PC-9 (cell line): ENCODE measurements at places on chromosomes 4 and X.

DNA sequence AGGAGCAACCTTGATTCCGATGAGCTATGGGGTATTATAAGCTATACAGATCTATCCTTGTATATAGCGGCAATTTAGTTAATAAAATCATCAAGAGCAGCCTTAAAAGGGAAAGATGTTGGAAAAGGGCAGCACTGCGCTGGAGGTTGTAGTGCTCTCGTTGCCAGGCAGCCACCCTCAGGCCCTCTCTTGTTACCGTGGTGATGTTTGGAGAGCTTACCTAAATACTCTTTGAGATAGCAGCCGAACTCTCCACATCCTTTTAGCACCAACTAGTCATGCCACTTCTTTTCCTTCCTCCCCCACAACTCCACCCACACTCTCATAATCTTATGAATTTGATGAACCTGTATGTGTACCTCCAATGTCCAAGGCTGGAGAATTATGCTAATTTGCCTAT is 3.8 kb upstream of the RADX start:
- no peak for DNase-seq

DNA sequence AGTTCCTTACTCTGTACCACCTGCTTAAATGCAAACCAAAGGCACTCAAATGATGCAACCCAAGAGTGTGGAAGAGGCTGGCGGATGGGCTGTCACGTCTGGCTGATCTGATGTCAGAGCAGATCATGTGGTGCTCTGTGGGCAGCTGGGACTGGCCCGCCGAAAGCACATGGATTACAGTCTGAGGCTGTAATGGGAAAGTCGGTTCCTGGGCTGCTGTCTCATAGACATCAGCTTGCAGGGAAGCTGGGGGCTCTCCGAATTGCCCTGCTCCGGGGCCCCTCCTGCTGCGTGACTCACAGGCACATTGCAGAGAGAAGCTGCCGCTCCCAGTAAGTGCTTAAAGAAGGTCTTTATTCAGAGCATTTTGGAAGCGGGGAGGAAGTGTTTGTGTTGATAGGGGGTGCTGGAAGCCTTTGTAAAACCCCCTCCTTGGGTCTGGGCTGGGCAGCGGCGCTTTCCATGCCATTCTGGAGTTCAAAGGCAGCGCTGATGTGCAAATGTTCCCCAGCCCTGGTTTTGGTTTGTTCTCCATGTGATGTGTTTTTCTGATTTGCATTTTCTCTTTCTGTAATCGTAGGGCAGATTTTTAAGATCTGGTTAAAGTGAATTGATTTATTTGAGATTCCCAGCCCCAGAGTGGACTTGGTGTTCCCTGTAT is 181.1 kb downstream of the LARP7 start:
- DNase-seq: peak; percentile 18

- no peak for DNase-seq
Measured at GRCh38 chr4:16731776-16732380, 166.6 kb downstream of the LDB2 start.

DNA sequence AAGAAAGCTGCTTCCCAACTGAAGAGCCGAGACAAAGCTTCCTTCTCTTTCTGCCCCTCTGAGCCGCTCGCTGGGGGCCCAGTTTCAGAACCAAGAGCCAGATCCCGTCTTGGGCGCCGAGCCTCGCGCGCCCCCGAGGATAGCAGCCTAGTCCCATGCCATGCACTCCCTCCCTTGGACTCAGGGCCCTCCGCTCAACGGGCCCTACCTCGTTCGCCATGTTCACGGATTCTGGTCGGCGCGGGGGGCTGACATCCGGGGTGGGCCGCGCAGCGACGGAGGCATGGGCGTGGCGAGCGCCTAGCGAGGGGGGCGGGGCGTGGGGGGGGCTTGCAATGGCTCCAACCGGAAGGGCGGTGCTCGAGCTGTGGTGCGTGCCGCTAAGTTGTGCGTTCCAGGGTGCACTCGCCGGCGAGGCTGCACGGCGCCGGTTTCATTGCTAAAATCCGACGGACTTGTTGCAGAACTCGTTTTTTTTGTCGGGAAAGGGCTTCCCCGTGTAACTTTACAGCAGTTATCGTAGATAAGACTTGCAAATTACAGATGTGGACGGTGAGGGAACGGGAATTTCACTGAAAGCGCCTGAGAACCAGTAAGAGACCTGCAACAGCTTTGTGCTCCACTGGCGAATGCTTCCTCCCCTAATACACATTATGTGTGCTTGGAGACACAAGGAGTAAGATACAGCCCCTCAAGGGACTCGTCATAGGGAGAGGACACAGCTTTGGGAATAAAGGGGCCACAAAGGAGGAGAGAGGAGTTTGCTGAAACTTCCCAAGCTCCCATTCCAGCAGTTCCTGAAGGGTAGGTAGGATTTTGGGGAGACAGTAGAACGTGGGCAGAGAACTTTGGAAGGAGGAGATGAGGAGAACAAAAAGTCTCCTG is at the start of gene ADH5:
Gene ADH5, minus strand, starts transcription at position 308 of the 885 bp plus-strand sequence. Its CDS starts 88 bp downstream, at position 220.
- peak; percentile 66 for DNase-seq

DNA sequence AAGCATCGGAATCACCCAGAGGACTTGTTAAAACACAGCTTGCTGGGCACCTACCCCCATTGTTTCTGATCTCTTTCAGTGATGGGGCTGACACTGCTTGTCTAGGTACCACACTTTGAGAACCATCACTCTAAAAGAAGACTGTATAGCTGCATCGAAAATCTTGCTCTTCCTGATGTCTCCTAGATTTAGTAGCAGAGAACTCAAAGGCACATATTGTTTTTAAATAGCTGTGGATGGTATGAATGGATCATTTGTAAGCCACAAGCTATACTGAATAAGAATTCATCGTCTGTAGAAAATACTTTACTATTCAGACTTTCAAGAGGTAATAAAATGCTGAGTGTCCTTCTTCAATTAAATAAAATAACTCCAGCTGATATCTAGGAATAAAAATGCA is 405.4 kb downstream of the ANKRD50 start:
- DNase-seq: no peak

DNA sequence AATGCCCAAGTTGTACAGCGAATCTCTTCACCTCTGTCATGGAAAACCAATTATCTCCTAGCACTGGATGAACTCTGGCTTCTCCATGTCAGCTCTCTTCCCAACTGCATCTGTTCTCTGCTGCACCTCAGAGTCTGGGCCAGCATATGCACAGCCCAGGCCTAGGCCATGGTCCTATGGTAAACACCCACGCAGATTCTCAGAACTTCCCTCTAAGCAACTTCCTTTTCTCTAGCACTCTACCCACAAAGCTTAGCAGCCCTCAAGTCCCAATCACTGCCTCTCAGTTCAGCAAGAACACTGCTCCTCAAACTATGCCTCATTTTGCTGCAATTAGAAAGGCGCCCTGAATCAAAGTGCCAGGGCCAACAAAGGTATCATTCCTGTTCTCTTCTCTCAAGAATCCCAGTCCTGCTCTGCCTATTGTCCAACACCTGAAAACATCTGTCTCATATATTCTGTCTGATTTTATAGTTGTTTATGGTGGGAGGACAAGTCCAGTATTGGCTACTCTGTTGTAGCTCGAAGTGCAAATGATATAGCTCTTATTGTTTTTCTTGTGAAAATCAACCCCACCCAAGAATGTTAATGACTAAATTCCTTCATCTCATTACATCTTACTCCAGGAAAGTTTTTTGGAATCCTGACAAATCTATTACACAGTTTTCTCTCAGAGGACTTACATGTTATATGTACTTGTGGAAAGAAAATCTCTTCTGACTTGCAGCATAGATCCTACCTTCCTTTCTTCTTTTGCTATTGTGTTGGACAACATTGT is 85.4 kb downstream of the DCHS2 start:
- DNase-seq: no peak

DNA sequence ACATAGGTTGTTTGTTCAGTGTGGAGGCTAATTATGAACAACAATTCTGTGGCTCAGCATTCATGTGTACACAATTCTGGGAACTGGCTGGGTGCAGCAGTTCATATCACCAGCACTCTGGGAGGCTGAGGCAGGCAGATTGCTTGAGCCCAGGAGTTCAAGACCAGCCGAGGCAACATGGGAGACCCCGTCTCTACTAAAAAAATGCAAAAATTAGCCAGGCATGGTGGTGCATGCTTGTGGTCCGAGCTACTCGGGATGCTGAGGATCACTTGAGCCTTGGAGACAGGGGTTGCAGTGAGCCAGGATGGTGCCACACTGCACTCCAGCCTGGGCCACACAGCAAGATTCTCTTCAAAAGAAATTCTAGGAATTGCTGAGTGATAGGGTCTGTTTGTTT is 4.5 kb upstream of the PPP2R2C start:
- DNase-seq: no peak

DNA sequence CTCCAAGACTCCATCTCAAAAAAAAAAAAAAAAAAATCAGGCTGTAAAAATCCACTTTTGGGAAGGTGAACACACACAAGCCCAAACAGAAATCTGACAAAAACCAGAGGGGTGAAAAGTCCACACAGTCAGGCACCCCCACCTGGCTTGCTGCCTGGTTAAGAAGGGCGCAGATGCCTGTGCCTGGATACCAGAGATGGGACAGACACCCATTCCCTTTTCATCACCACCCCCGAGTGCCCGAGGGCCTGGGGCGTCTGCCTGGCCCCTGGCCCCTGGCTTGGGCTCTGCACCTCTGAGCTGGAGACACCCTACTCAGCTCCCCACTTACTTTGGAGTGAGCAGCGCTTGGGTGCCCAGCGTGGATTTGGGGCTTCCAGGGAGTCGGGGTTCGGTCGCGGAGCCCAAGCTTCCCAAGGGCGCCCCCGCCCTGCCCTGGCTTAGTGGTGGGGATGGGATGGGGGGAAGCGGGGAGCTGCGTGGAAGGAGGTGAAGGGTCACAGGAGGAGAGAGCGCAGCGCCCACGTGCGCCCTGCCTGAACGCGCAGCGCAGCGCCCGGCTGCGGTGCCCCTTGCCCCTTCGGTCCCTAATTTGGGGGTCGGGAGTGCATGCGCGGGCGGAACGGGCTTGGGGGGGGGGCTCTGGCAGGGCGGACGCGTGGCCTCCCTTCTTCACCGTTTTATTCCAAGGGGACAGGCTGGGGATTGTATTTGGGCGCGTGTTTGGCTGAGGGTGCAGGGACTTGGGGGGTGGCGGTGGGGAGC is 11.3 kb downstream of the SHOX start:
- DNase-seq: no peak

DNA sequence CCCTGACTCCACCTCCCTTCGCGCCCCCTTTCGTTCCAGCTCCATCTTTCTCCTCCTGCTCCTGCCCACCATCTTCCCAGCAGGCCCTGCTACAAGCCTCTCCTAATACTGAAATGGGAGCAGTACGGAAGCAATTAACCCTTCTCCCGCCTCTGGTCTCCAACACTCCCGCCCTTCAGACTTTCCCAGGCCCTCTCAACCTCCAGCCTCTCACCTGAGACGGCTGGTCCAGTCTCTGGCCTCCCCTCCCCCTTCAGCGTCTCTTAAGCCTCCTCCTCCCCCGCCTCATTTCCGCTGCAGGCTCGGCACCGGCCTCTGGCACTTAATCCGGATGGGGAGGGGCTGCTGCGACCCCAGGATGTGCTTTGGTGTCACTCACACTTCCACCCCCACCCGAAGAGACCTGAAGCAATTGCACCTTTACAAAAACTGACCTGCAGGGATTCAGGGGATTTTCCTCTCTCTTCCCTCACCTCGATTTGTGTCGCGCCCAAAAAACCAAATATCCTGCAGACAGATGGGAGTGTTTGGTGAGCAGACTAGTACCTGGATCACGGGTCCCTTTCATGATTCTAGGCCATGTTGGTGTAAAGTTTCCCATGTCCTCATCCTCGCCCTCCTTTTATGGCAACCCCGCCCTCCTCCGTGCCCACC is 657 bp downstream of the TCEAL8 start:
- peak; percentile 15 for DNase-seq

- no peak for DNase-seq
Measured at GRCh38 chr4:168725930-168726329, 229.1 kb downstream of the PALLD start.

DNA sequence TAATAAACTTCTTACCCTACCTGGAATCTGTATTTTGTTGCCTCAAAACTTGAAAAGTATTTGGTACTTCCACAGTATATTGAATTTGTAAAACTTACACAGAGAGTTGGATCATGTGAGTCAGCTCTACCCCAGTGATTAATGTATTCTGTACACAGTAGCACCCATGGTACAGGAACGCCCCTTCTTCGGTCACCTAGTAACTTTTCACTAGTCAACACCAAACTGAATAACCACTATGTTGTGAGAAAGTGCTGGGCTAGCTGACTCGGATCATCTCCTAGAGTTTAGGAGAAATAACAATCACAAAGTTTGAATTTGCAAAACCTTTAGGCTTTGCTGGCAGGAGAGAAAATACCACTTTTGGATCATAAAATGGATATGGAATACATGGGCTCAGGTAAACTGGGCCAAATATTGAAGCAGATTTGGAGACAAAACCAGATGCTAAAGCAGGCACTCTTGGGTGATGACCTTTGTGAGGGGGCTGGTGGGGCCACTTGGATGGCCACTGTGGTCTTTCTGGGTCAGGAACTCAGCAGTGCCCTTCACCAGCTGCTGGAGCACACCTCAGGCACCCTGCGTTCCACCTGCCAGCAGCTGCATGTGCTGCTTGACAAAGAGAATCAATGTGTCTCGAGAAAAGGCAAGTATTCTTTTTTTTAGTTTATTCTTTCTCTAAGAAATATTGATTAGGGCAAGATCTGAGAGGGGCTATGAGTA is at the start of gene DTHD1:
Gene DTHD1, plus strand, starts transcription at position 233 of the 723 bp plus-strand sequence. Its CDS starts 143 bp downstream, at position 376.
- DNase-seq: no peak

DNA sequence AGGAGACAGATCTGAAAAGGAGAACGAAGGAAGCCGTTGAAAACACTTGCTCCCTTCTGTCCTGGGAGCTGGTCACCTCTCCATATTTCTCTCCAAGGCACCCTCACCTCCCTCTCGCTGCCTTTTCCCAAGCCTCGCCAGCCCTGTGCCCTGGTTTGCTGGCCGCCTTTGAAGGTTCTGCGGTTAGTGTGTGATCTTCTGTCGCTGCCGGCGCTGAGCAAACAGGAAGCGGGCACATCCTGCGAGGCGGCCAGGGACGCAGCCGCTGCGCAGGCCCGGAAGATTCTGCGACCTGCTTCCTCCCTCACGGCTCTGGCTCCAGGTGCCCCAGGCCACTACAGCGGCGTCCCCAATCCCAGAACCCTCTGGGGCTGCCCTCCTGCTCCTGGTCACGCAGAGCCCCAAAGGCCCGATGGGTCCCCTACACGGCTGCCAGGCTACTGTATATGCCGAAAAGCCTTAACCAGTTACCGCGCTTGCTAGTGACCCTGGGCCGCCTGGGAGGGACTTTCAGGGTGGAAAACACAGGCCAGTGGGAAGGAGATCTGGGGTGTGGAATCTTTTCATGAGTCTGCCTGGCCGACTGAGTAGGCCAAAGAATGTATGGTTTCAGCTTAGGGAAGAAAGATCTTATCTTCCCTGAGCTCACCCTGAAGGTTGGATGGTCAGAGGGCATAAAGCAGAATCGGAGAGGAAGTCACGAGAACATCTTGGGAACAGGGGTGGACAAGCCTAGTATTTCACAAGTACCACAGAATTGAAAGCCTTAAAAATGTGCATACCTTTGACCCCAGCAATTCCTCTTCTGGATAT is 2.3 kb upstream of the SASH3 start:
- no peak for DNase-seq

DNA sequence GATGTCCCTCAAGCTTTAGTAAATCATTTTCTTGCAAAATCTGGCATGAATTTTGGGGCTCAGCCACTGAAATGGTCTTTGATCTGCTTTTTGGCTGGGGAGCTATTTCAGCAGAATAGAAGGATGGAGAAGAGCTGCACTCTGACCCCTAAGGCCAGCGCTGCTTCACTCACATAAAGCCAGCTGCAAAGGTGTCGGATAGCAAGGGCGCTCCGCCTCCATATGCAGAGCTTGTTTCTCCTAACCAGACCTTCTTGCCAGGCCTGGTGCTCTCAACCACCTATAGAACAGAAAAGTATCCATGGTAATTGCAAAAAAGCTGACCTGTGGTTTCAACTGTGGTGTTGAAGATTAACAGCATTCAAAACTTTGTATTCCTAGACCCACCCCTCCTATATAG is 24.1 kb upstream of the COQ2 start:
- no peak for DNase-seq
